Spleen (tissue), 13 donors: ENCODE measurements at places on chromosomes 4 and X. TPM values are rescaled to one million over a fixed set of nuclear protein-coding genes. Genes with fewer than 3 reads are reported as not detected.
A peak's percentile ranks its signal among the peaks of the same experiment; 100 is the strongest.

The AFP gene
- total RNA-seq, result not detected

DNA sequence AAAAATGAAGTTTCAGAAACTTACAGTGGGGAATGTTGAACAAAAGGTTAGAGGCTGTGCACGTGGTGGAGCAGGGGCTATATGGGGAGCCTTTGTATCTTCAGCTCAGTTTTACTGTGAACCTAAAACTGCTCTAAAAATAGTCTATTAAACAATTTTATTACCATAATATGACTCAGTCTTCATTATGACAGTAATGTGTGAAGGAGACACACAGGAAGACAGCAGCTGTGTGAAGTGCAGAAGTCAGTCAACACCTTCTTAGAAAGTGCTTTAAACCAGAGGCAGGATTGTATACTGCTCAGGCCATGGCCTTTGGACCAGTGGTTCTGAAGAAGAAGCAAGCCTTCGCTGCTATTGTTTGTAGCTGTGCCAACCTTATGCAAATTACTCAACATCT is 89.7 kb downstream of the ARHGAP10 start:
- H3K4me1 ChIP-seq, result peaks cover 35% of the 10 kb centered on the region
- H3K36me3 ChIP-seq, result peaks cover 9% of the 10 kb centered on the region
- H3K27ac ChIP-seq, result no peak overlapping the region
- no peak overlapping the region for H3K4me3 ChIP-seq

DNA sequence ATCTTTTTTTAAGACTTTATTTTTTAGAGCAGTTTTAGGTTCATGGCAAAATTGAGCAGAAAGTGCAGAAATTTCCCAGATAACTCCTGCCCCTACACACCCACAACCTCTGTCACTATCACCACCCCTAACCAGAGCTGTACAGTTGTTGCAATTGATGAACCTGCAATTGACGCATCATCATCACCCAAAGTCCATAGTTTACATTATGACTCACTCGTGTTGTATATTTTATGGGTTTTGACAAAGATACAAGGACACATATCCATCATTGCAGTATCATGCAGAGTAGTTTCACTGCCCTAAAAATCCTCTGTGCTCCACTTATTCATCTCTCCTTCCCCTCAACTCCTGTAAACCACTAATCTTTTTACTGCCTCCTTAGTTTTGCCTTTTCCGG is 34.5 kb upstream of the WAS start:
- no peak overlapping the region for H3K27ac ChIP-seq
- H3K27me3 ChIP-seq, result no peaks in the 10 kb centered on the region
- H3K36me3 ChIP-seq, result no peaks in the 10 kb centered on the region
- DNase-seq, result no peak

GRCh38 chrX:9369802-9370291 is 95.0 kb upstream of the TBL1X start:
- H3K36me3 ChIP-seq, result no peaks in the 10 kb centered on the region
- H3K4me3 ChIP-seq, result no peak overlapping the region
- no peak overlapping the region for H3K27ac ChIP-seq

- no peak overlapping the region for H3K4me3 ChIP-seq
- H3K4me1 ChIP-seq, result no peaks in the 10 kb centered on the region
- no peaks in the 10 kb centered on the region for H3K27me3 ChIP-seq
- no peaks in the 10 kb centered on the region for H3K36me3 ChIP-seq
- no peak overlapping the region for H3K27ac ChIP-seq
- no peak for DNase-seq
Observed at GRCh38 chr4:100295792-100296191, 105.5 kb upstream of the DDIT4L start.

- no peaks in the 10 kb centered on the region for H3K4me1 ChIP-seq
- DNase-seq, result no peak
- no peak overlapping the region for H3K4me3 ChIP-seq
- peaks cover 91% of the 10 kb centered on the region for H3K36me3 ChIP-seq
- H3K27ac ChIP-seq, result no peak overlapping the region
- no peaks in the 10 kb centered on the region for H3K27me3 ChIP-seq
Observed at GRCh38 chr4:6298035-6298434, 28.4 kb downstream of the WFS1 start.

The VCX gene
- not detected for total RNA-seq

The MAGEA3 gene
- total RNA-seq, result not detected

DNA sequence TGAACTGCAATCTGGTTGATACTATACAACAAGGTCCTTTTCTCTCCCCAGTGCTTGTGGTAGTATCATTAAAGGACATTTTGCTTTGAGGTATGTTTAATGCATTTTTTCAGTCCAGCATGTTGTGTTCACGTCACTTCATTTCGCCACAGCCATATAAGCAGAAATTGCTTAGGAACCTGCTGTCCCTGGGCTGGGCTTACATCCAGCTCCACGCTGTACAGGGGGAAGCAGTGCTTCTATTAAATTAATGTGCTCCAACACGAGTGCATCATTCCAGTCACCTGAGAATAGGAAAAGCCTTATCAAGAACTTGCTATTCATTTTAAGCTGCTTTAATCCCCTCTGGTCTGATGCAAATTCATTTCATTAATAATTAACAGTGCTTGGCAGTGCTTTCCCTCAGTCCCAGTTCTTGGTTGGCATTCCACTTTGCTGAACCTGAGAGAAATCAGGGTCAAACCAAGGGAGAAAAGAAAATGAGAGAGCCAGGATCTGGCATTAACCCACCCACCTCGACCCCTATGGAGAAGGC is 47.4 kb upstream of the PTCHD1 start:
- H3K27ac ChIP-seq, result no peak overlapping the region
- no peak overlapping the region for H3K4me3 ChIP-seq
- H3K27me3 ChIP-seq, result no peaks in the 10 kb centered on the region
- no peaks in the 10 kb centered on the region for H3K36me3 ChIP-seq
- no peak for DNase-seq

GRCh38 chrX:67555578-67556203 is 11.9 kb downstream of the AR start:
- no peak overlapping the region for H3K27ac ChIP-seq
- no peak overlapping the region for H3K4me3 ChIP-seq
- no peaks in the 10 kb centered on the region for H3K36me3 ChIP-seq

- H3K36me3 ChIP-seq, result no peaks in the 10 kb centered on the region
- no peaks in the 10 kb centered on the region for H3K4me1 ChIP-seq
- H3K4me3 ChIP-seq, result no peak overlapping the region
- no peak overlapping the region for H3K27ac ChIP-seq
- no peak for DNase-seq
Observed at GRCh38 chrX:154818916-154819770, 13.9 kb upstream of the MPP1 start.

DNA sequence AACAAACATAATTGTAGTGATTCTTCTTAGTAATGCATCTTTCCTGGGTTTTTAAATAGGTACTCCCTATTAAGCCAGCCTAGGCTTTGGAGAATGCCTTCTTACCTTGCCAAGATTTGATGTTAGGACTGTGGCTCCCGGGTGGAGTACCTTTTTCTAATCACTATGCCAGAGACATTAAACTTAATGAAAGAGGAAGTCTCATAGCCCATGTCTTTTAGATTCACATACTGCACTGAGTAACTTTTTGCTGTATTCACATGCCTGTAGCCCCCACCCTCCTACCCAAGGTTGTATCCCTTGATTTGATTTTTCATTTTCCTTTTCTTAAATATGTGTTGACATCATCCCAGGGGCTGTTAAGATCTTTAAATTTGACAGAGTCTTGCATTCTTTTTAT is 104.2 kb upstream of the TLR2 start:
- no peak for DNase-seq
- H3K36me3 ChIP-seq, result peaks cover 18% of the 10 kb centered on the region
- H3K27me3 ChIP-seq, result no peaks in the 10 kb centered on the region
- H3K27ac ChIP-seq, result no peak overlapping the region

GRCh38 chr4:143347484-143348111 is 10.9 kb downstream of the GAB1 start:
- no peak overlapping the region for H3K4me3 ChIP-seq
- no peaks in the 10 kb centered on the region for H3K27me3 ChIP-seq
- no peaks in the 10 kb centered on the region for H3K4me1 ChIP-seq
- DNase-seq, result no peak
- peak overlapping the region; percentile 47 for H3K27ac ChIP-seq
- H3K36me3 ChIP-seq, result no peaks in the 10 kb centered on the region

DNA sequence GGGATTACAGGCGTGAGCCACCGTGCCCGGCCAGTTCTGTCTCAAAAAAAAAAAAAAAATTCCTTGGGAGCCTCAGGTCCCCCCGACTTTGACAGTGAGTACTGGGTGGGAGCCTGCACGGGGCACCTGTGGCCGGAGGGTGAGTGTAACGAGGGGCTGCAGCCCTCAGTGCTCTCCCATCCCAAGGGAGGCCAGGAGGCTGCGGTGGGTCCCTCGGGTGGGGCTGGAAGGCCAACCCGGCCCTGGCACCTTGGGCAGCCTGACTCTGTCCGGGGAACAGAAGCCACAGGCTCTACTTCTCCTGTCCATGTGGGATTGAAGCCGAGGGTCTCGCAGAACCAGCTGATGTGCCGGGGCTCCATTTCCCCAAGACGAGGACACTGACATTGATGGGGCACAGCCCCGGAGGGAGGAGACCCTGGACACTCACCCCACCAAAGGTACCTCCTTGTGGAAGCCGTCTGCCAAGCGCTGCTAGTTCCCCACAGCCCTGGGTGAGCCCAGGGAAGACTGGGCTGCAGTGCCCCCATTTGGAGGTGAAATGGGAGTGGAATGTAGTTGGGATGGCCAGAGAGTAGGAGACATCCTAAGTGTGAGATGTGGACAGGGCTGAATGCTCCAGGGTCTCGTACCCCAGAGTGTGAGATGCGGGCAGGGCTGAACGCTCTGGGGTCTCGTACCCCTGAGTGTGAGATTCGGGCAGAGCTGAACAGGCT is 2.3 kb upstream of the SLC26A1 start:
- no peaks in the 10 kb centered on the region for H3K4me1 ChIP-seq
- no peak for DNase-seq
- H3K27me3 ChIP-seq, result peaks cover 16% of the 10 kb centered on the region
- H3K4me3 ChIP-seq, result no peak overlapping the region
- peaks cover 13% of the 10 kb centered on the region for H3K36me3 ChIP-seq

The TRAM1L1 gene
- total RNA-seq, result 0.42 TPM

- H3K4me3 ChIP-seq, result no peak overlapping the region
- no peak for DNase-seq
- H3K27me3 ChIP-seq, result no peaks in the 10 kb centered on the region
- H3K4me1 ChIP-seq, result no peaks in the 10 kb centered on the region
- no peaks in the 10 kb centered on the region for H3K36me3 ChIP-seq
Observed at GRCh38 chr4:24973404-24973746, 57.4 kb downstream of the LGI2 start.

The MAGEC2 gene
- not detected for total RNA-seq

- H3K4me1 ChIP-seq, result no peaks in the 10 kb centered on the region
- no peaks in the 10 kb centered on the region for H3K36me3 ChIP-seq
- H3K27ac ChIP-seq, result no peak overlapping the region
- DNase-seq, result no peak
- H3K4me3 ChIP-seq, result no peak overlapping the region
Observed at GRCh38 chr4:76377911-76378310, 43.0 kb downstream of the CCDC158 start.

The CDKN2AIP gene
- 11.6 TPM for total RNA-seq

DNA sequence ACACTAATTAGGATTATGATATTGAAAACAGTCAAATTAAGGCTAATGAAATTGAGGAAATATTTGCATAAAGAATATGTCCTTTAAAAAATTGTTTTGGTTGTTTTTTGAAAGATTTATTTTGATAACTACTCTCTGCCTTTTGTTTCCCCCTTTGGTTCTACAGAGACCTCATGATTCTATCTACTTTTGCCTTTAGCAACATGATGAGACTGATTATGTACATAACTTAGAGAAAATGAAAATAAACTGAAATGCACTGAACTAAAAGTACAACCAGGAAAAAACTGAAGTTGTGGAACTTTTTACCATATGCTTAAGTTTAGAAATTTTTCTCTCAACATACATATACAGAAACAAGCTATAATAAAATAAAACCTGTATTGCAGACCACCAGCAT is 21.4 kb downstream of the EXOC1 start:
- H3K4me3 ChIP-seq, result no peak overlapping the region
- H3K36me3 ChIP-seq, result peaks cover 88% of the 10 kb centered on the region
- H3K27ac ChIP-seq, result no peak overlapping the region
- H3K27me3 ChIP-seq, result no peaks in the 10 kb centered on the region
- no peak for DNase-seq

- H3K4me1 ChIP-seq, result no peaks in the 10 kb centered on the region
- H3K27me3 ChIP-seq, result no peaks in the 10 kb centered on the region
- no peak overlapping the region for H3K4me3 ChIP-seq
- no peak for DNase-seq
- no peak overlapping the region for H3K27ac ChIP-seq
Observed at GRCh38 chr4:165124488-165124887, 11.8 kb upstream of the TMEM192 start.

DNA sequence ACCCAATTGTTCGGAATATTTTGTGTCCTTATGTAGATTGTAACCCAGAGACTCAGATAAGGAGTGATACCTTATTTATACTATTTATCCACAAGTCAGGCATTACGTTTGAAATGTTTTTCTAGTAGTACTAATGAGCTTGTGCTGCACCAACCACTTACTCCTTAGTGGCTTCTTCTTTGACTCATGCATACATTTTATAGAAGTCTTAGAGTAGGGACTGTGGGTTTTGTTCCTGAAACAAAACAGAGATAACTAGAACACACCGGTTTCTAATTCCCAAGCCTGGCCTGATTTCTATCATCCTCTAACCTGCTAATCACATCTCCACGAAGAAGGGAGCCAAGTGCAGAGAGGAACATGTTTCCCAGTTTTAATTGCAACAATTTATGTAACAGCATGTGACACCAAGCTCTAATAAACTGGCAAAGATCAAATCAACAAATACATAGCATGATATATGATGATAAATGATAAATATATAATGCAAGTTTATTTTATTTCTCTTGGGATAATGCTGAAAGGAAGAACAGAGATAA is 32.3 kb downstream of the MGARP start:
- H3K27me3 ChIP-seq, result no peaks in the 10 kb centered on the region
- DNase-seq, result no peak
- no peak overlapping the region for H3K27ac ChIP-seq
- no peaks in the 10 kb centered on the region for H3K4me1 ChIP-seq

DNA sequence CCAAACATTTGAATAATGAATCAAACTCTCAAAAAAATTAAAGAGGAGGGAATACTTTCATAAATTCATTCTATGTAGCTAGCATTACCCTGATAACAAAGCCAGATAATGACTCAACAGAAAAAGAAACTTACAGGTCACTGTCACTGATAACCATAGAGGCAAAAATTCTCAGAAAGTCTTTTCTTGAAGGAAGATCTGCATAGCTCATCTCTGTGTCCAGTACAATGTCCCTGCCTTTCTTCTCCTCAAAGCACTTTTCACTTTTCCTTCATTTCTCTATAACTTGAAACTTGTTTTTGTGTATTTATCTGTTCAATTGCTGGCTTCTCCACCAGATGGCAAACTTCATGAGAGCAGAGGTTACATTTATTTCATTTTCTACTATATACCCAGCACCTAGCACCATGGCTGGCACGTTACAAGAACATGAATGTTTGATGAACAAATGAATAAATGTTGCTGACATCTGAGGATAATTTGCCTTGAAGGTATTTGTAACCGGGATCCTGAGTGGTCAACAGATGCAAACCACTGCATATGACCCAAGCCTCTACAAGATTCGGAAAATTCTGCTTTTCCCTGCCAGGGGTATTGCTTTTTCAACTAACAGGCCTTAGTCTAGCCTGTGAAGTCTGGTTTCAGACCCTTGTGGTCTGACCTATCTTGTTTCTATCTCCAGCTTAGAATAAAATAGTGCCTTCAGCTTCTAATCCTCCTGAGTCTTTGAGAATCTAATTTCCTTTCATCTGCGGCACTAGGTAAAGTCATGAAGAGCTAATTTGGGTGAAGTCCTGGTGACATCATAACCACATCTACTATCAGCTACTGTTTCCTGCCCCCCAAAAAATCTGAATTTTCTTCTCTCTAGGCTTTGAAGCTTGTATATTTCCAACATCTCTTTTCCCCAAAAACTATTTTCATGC is 52.5 kb upstream of the ANTXR2 start:
- H3K4me3 ChIP-seq, result no peak overlapping the region
- peak overlapping the region; percentile 61 for H3K27ac ChIP-seq
- no peak for DNase-seq
- H3K36me3 ChIP-seq, result no peaks in the 10 kb centered on the region
- H3K4me1 ChIP-seq, result peaks cover 27% of the 10 kb centered on the region
